ENCODE measurements at places on chromosomes 2 and 18.

- DNase-seq: no peak
These were observed 10.5 kb downstream of the COL3A1 start for GRCh38 chr2:188984680-188985079.

DNA sequence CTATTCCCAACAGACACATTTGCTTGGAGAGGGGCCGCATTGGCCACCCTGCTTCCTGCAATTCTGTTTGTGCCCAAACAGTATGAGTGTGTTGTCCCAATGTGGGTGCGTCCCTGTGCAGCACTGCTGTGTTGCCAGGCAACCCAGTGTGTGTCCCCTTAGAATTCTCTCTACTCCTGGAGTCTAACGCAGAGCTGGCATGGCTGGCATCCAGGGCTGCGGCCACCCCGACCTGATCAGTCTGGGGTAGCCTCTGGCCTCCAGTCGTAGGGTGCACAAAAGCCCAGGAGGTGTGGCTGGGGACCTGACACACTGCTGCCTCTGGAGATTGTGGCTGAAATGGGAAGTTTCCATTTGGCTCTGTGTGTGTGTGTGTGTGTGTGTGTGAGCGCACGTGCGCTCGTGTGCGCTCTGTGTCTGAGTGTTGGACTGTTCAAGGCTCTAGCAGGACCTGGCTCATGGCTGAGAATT lies 48.0 kb downstream of the TEX44 start:
- no peak for DNase-seq

GRCh38 chr18:43869451-43870008 lies 592.2 kb upstream of the SYT4 start:
- DNase-seq: no peak

DNA sequence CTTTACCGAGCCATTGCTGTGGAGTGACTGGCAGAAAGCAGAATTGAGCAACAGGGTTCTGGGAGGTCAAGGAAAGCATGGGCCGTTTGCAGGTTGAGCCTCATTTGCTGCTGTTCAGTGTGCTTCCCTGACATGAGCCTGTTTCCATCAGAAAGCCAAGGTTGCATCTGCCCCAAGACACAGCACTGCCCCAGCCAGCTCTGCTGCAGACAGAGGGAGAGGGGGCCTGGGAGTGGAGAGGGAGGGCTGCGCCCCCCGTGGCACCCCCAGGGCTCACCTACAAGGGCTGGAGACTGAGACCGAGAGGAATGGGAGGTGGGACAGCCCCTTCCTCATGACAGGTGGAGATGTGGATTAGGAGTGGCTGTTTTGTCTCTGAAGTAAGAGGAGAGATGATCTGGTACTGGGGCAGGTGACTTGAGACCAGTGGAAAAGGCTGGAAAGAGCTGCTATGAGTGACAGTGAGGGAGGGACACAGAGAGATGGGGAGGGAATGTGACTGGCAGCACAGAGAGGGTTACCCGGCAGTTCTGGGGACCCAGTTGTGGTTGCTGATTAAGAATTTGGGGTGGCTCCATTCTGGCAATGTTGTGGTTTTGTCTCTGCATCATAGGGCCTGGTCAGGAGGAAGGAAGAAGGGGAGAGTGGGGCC lies 218.0 kb downstream of the DYSF start:
- DNase-seq: no peak

DNA sequence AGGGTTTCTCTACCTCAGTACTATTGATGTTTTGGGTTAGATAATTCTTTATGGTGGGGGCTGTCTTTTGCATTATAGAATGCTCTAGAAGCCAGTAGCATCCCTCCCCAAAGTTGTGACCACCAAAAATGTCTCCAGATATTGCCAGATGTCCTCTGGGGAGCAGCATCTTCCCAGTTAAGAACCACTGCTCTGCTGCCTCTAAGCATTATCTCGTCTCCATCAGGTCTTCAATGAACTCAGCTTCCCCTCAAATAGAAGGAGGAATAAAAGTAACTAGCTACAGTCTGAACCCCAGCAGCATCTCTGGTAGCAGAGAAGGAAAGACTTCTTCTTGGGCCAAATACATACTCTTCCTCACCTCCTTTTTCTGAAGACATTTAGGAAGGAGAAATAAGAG lies 244.1 kb downstream of the AGPS start:
- DNase-seq: no peak

- no peak for DNase-seq
These were observed 90.9 kb downstream of the GPD2 start for GRCh38 chr2:156526950-156527636.
